ENCODE measurements at places on chromosomes 6 and 20.

GRCh38 chr20:43949741-43950618 lies 35.3 kb downstream of the TOX2 start:
- DNase-seq = no peak

DNA sequence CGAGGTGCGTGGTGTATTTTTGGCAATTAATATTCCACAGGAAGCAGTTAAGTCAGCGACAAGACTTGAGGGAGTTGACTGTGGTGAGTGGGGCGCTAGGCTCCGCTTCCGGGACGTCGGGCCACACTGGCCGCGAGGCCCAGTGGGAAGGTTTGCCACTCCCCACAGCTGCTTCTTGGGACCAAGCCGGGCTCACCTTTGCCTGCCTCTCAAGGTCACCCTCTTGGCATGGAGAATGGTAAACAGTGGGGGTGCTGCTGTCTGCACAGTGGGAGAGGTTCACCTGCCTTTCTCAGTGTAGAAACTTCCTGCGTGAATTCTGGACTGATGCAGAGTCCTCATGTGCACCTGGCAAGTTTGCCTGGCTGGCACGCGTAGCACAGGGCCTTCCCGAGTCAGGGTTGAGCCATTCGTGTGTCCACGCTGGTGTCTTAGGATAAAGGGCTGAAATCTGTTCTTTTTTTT lies 6.4 kb downstream of the OSBPL2 start:
- no peak for DNase-seq

- DNase-seq = no peak
These were observed 128.8 kb downstream of the FOXO3 start for GRCh38 chr6:108689272-108690161.

- no peak for DNase-seq
These were observed 501.6 kb upstream of the MAP3K7 start for GRCh38 chr6:91088515-91088914.

GRCh38 chr6:121040831-121041230 lies 293.4 kb downstream of the TBC1D32 start:
- DNase-seq = no peak

DNA sequence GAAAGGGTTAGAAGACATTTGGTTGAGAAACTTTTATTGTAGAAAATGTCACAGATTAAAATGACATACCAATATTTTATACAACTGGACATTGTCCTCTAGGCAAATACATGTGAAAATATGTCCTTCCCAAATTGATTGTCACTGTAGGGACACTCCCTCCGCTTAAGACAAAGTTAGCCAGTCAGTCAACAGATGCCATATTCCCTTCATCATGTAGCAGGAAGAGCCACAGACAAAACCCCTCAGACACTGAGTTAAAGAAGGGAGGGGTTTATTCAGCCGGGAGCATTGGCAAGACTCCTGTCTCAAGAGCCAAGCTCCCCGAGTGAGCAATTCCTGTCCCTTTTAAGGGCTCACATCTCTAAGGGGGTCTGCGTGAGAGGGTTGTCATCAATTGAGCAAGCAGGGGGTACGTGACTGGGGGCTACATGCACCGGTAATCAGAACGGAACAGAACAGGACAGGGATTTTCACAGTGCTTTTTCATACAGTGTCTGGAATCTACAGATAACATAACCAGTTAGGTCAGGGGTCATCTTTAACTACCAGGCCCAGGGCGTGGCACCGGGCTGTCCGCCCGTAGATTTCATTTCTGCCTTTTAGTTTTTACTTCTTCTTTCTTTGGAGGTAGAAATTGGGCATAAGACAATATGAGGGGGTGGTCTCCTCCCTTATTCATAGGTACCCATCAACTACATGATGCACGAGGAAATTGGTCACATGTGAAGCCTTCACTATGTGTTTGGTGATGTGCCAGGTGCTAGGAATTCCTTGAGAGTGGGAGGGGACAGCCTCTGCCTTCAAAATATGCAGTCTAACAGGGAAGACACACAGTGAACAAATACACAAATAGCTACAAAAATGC lies 155.7 kb upstream of the CDYL start:
- DNase-seq = no peak

Data from mesenteric fat pad (tissue), 1 donor.